D721Med (cell line): ENCODE measurements at places on chromosomes 4 and X.

DNA sequence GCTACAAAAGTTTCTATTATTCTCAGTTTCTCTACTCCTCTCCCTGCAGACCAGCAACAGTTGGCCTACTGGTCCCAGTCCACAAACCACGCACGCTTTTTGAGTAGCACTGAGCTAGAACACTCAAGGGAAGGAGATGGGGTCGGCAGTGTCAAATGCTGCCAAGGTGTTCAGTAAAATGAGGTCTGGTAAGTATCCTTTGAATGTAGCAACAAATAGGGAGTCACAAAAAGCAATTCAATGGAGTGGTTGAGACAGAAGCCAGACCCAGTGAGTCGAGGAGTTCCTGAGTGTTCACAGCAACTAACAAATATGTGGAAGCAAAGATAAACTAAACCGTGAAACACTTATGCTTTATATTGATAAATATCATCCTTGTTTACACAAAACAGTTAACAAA, 355.7 kb downstream of the MID1IP1 start:
- no peak for DNase-seq

DNA sequence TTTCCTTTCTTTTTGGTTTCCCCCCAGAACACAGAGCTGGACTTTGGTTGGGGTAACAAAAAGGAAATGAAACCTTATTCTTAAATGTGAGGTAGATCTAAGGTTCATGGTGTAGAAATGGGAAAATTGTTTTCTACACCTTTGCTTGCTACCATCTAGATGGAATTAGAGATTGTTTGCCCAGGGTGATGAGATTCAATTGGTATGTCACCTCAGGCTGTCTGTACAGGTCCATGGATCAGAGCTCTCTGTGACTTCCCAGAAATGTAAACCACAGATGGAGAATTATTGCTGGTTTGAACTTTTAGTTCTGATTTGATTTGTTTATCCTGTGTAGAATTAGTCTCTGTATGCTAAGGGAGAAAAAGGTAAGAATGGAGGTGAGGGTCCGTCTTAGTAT, 146.7 kb downstream of the PCDH7 start:
- DNase-seq, result no peak

DNA sequence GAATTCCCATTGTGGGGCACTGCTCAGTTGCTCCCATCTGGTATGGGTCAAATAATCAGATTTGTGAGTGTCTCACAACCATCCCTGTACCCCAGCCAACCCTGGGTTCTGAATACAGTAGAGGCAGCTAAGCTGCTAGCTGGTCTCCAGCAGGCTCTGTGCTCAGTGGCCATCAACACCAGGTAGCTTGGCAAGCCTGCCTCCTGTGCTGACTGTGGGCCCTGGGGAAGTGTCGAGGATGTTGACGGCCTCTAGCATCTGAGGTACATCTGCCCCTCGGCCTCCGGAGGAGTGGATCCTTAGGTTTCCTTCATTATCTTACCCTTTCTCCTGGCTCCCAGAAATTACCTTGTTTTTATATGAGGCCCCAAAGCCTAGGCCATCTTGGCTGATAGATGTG, 13.3 kb downstream of the RNF4 start:
- no peak for DNase-seq

GRCh38 chr4:102761296-102761701, 531 bp upstream of the MANBA start:
- DNase-seq, result peak; percentile 33

DNA sequence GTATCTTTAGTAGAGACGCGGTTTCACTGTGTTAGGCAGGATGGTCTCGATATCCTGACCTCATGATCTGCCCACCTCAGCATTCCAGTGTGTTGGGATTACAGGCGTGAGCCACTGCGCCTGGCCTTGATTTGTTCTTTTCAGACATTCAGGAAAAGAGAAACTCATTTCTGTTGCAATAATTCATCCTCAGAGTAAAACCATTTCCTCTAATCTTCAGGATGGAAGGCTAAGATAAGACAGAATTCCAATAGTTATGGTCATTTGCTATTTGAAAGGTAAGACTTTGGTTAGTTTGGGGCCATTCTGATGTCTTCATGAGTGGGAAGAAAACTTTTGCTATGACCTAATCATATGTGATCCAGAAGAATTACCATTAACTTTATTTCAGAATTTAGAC, 83.0 kb downstream of the LRP2BP start:
- no peak for DNase-seq

GRCh38 chr4:105192474-105192873, 45.8 kb downstream of the TET2 start:
- no peak for DNase-seq

- no peak for DNase-seq
These were observed 53.1 kb downstream of the STX18 start for GRCh38 chr4:4488405-4489404.

GRCh38 chr4:77358315-77358928, 201.4 kb downstream of the CCNG2 start:
- peak; percentile 18 for DNase-seq

- DNase-seq, result no peak
These were observed 73.3 kb downstream of the PSAPL1 start for GRCh38 chr4:7361280-7361895.

- DNase-seq, result peak; percentile 34
These were observed at the start of gene ARMCX4 for GRCh38 chrX:101485212-101485949. Gene ARMCX4 (plus strand): TSS chrX:101485456. CDS start chrX:101488590, 3,134 bp downstream.

DNA sequence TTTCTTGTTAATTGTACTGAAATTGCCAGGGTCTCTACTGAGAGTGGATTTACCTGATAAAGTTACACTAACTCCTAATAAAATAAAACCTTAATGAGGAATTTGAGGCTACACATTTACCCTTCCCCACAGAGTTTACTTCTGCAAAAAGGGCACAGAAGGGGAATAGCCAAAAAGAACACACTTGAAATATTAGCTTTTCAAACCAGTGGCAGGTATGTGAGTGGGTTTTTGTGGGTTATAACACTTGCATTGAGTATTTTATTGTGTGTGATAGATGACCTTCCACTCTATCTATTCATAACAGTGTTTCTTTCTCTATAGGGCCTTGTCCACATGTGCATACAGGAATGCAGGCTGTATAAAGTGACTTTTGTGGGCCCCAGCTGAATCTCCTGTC, 5.0 kb upstream of the GPR174 start:
- no peak for DNase-seq

GRCh38 chr4:100838286-100838685, 320.5 kb upstream of the EMCN start:
- DNase-seq, result no peak

DNA sequence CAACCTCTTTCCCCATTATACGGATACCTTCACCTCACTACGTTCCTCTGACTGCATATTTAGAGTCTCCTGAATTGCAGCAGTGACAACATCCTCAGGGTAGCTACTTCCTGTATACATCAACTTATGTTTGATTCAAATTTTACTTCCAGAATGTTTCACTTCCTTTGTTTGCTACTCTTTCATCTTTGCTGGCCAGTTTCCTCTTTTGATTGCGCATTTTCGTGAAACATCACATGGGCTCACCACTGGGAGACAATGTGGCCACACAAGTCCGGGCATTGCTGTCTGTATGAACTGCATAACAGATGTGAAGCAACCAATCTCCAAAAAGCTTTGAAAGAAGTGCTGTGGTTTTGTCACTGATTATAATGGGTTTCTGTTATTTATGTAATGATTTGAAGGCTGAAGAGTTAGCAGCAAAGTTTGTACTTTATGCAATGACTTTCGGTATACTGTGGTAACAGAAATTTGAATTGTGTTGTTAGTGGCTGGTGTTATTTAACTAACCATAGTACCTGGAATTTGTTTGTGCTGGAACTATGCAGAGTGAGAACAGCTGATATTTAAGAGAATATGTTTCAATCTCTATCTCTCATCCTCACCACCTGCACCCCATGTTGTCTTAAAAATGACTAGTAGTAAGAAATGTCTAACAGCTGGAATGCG, 7.4 kb downstream of the SNCA start:
- no peak for DNase-seq

DNA sequence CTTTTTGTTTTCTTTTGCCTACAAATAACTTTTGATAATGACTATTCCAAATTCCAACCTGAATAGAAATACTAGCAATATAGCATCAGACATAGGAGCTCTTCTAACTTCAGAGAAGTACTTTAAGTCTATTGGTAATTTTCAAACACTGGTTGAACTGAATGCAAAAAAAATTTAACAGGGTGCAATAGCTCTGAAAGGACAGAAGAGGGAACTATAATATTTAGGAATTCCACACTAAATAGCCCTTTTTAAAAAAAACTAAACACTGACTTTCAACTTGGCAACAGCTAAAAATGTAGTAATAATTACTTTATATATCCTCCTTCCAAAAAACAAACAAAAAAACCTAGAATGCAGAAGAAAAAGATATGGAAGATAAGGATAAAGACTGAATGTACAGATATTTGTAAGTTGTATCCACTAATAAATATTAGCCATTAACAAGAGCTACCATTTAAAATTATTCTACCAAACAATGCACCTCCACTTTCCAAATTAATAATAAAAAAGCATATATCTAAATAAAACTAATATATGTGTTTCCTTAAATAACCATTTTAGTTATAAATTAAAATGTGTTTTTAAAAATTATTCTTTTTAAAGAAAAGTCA, 81.4 kb downstream of the FBXW7 start:
- DNase-seq, result no peak
